ENCODE measurements at places on chromosomes 6 and 20. TPM values are rescaled to one million over a fixed set of nuclear protein-coding genes. Genes with fewer than 3 reads are reported as not detected.

The SNAI1 gene
- 0.81 TPM for total RNA-seq

The MOG gene
- total RNA-seq: not detected

The FNDC11 gene
- not detected for total RNA-seq

The MCUR1 gene
- total RNA-seq: 16.4 TPM

The RAET1L gene
- total RNA-seq: 2.3 TPM

The TJAP1 gene
- total RNA-seq: 70.7 TPM

The SRMS gene
- not detected for total RNA-seq

The TTBK1 gene
- 0.29 TPM for total RNA-seq

The TP53RK gene
- 19.2 TPM for total RNA-seq

The ANKRD66 gene
- not detected for total RNA-seq

The SLC35D3 gene
- total RNA-seq: not detected

The OOEP gene
- 7.0 TPM for total RNA-seq

The C20orf202 gene
- 0.22 TPM for total RNA-seq

The HLA-E gene
- total RNA-seq: 230 TPM

The LCA5 gene
- 18.3 TPM for total RNA-seq

The RIPOR3 gene
- total RNA-seq: 2.8 TPM

The STX11 gene
- total RNA-seq: not detected

The GUCA1A gene
- total RNA-seq: not detected

The TRDN gene
- not detected for total RNA-seq

The ISM1 gene
- total RNA-seq: not detected

The SIRPB1 gene
- total RNA-seq: 3.4 TPM

The DNMT3B gene
- 8.4 TPM for total RNA-seq

The ZC3H12D gene
- total RNA-seq: 0.20 TPM

The WFDC2 gene
- total RNA-seq: 295 TPM

The C20orf144 gene
- total RNA-seq: 0.45 TPM

The CCN5 gene
- total RNA-seq: 0.94 TPM

The C20orf204 gene
- total RNA-seq: 5.0 TPM

The TLDC2 gene
- total RNA-seq: 1.1 TPM

The CUL9 gene
- total RNA-seq: 73.1 TPM

The THBS2 gene
- not detected for total RNA-seq

The HLA-DRB1 gene
- total RNA-seq: 141 TPM

The NKAIN2 gene
- total RNA-seq: not detected

The RAB44 gene
- total RNA-seq: not detected

The TNFRSF21 gene
- 282 TPM for total RNA-seq

The MDC1 gene
- total RNA-seq: 62.4 TPM

The ZHX3 gene
- 24.1 TPM for total RNA-seq

The NMBR gene
- not detected for total RNA-seq

The TSPO2 gene
- total RNA-seq: not detected

The WFDC10B gene
- not detected for total RNA-seq

The NUS1 gene
- total RNA-seq: 52.0 TPM

The ECT2L gene
- total RNA-seq: not detected

The WFDC12 gene
- not detected for total RNA-seq

The EPHA7 gene
- total RNA-seq: 1.6 TPM

The NKX2-2 gene
- not detected for total RNA-seq

The TOX2 gene
- not detected for total RNA-seq

The ZC2HC1B gene
- not detected for total RNA-seq

The CRYBG1 gene
- total RNA-seq: 45.4 TPM

The HSPA1L gene
- 4.2 TPM for total RNA-seq

The ULBP2 gene
- 7.6 TPM for total RNA-seq

The C2 gene
- 6.3 TPM for total RNA-seq

The GGT7 gene
- 13.5 TPM for total RNA-seq

The UST gene
- 2.4 TPM for total RNA-seq

The GPLD1 gene
- 3.5 TPM for total RNA-seq

The ERGIC3 gene
- total RNA-seq: 392 TPM

The RSPO4 gene
- total RNA-seq: not detected

All from Calu3 (cell line).